ENCODE measurements at places on chromosomes 11 and 22.

GRCh38 chr11:120197977-120198376 lies 12.9 kb upstream of the OAF start:
- DNase-seq: no peak

GRCh38 chr22:24302591-24302990 lies 32.0 kb downstream of the SPECC1L start:
- DNase-seq: no peak

GRCh38 chr11:127656116-127656836 lies 655.7 kb upstream of the KIRREL3 start:
- DNase-seq: no peak

DNA sequence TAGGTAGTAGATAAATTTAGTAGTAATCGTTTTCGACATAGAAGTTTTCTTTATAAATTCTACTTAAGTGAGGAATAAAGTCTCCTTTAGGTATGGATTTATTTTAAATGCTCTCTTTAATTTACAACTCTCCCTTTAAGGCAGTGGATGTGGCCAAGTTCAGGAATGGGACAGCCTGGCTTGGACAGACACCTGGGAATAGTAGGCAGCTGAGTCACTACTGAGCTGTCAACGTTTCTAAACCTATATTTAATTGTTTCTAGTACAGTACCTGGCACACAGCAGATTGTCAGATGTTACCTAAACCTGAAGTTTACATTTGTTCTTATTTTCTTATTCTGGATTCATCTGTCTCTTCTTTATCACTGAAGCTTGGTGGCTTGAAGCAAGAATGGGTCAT lies 85.1 kb downstream of the DEPDC5 start:
- no peak for DNase-seq

GRCh38 chr22:45196926-45197605 lies 33.3 kb downstream of the NUP50 start:
- DNase-seq: no peak

- DNase-seq: no peak
Observed at GRCh38 chr11:117223741-117224689, 7.9 kb downstream of the PCSK7 start.

DNA sequence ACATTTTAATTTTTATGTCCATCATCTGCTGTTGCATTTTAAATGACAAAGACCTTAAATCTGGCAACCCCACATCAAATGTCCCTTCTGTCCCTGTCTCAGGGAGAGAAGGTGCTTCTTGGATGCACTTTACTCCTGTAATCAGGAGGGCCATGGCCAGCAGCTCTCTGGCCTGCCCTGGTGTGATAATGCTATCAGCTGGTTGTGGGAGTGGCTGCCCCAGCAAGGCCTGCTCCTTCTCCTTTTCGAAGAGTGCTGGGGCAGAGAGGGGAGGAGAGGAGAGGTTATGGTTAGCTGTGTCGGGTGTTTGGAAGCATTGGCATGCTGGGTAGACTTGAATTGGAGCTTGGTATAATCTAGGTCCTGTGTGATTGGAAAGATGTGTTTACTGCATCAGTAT lies 12.8 kb downstream of the TNRC6B start:
- DNase-seq: no peak

DNA sequence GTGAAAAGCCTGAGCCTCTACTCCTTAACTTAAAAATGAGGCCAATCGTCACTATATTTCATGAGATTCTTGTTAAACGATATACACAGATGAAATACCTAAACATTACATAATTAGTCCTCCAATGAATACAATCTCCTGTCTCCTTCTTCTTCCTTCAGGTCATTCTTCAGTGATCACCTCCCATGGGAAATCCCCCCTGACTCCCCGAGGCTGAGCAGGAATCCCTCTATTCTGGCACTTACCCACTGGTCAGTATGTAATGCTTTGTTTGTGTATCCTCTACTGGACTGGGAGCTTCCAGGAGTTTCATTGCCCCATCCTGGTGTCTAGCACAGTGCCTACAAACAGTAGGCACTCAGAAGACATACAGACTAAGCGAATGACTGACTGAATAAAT lies 52.3 kb downstream of the RAB38 start:
- no peak for DNase-seq

- no peak for DNase-seq
Observed at GRCh38 chr22:46789992-46790391, 27.5 kb downstream of the TBC1D22A start.

DNA sequence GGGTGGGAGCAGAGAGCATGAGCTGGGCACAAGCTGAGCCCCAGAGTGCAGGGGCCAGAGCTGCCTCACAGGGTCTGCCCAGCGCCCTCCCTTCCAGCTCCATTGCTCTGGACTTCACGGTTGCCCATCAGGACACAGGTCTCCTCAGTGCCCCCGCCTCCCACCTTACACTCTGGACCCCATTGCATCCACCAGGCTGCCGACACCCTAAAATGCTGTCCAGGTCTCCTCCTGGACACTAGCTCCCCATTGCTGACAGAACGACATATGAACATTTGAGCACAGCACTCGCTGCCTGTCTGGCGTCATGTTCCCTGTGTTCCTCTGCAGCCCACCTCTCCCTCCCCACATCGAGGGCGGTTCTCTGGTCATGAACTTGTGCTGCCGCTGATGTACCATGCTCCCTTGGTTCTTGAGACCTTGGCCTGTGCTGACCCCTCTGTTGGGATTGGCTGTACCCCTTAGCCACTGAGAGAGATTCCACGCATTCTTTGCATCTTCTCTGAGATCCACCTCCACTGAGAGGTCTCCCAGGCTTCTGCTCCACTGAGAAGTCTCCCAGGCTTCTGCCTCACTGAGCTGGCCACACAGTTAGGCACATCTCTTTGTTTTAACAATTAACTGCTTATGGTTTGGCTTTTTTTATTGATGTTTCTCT lies 34.2 kb upstream of the NECTIN1 start:
- DNase-seq: no peak

- DNase-seq: no peak
Observed at GRCh38 chr11:44143987-44144909, 48.8 kb downstream of the EXT2 start.

Measured in GM12891 (cell line).